ENCODE measurements at places on chromosomes 1 and 21.

- no peak for DNase-seq
These were observed 173.0 kb upstream of the LMO4 start for GRCh38 chr1:87155648-87156047.

DNA sequence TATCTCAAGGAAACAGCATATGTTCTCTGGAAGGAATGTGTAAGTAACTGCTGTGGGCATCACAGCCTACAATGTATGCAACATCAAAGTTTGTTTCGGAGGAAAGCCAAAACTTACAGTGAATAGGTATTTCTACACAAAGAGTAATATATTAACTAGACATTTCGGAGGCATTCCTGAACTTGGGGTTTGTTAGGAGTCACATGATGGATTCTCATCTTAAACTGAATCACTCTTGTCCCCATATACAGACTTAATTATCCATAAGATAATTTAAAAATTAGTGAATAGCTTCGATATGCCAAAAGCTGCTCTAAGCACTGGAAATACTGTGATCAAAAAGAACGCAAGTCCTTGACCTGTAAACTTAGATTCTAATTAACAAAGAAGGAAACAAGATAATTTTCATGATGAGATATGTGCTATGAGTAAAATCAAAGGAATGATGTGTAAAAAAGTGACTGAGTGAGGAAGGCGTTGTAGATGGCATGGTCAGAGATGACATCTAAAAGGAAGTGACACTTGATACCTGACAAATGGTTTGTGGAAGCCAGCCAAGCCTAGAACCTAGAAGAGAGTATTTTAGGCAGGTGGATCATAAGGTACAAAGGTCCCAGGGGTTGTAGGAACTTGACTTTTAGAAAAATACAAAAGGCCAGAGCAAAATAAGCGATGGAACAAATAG is 273.1 kb downstream of the MRPL39 start:
- DNase-seq: no peak

DNA sequence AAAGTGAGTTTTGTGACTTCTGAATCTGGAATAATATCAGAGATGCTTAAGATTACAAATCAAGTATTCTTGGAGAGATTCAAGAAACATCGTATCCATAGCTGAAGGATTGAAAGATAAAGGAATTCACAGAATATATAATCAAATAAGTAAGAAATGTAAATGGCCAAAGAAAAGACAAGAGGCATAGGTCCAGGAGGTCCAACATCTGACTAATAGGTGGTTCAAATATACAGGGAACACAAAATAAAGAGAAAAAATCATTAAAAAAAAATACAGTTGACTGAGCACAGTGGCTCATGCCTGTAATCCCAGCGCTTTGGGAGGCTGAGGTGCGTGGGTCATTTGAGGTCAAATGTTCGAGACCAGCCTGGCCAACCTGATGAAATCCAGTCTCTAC is 6.6 kb upstream of the MIS18A start:
- no peak for DNase-seq

DNA sequence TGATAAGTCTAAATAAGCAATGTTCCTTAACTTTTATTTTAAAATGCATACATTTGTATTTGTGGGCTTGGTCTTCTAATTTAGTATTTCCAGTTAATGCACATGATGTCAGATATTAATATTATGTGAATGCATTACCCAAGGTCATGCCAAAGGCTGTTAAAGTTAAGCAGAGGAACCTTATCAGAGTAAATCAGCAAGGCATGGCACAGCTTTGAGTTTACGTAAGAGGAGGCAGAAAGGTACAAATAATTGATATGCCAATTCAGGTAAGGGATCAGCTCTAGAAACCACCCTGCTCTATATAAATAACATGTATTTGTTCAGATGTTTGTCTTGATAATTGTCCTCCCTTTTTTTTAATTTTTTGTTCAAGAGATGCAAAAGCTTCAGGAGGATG is 64.5 kb upstream of the CHRM3 start:
- no peak for DNase-seq

DNA sequence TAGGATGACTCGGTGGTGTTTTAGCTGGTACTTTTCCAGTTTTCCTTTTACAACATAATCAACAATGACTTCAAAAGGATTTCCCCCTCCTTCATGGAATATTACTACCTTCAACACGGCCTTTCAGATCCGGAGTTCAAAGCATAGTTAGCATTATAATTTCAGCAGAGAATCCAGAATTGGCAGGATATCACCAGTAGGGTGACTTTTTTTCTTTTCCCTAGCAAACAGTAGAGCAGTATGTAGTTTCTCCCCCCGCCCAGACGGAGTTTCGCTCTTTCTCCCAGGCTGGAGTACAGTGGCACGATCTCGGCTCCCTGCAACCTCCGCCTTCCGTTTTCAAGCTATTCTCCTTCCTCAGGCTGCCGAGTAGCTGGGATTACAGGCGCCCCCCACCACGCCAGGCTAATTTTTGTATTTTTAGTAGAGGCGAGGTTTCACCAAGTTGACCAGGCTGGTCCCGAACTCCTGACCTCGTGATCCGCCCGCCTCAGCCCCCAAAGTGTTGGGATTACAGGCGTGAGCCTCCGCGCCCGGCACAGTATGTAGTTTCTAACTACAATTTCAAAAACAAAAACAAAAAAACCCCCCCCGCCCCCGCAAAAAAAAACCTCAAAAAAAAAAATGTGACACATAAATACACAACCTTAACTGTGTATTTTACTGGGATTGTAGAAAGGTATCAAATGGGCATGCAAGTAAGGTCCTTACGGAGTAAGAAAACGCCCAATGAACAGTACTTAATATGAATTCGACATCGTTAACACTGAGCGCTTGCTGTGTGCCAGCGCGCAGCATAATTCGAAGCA is 1.5 kb upstream of the COX20 start:
- DNase-seq: peak; percentile 64

- no peak for DNase-seq
These were observed 146.7 kb upstream of the C1orf105 start for GRCh38 chr1:172273647-172274396.

DNA sequence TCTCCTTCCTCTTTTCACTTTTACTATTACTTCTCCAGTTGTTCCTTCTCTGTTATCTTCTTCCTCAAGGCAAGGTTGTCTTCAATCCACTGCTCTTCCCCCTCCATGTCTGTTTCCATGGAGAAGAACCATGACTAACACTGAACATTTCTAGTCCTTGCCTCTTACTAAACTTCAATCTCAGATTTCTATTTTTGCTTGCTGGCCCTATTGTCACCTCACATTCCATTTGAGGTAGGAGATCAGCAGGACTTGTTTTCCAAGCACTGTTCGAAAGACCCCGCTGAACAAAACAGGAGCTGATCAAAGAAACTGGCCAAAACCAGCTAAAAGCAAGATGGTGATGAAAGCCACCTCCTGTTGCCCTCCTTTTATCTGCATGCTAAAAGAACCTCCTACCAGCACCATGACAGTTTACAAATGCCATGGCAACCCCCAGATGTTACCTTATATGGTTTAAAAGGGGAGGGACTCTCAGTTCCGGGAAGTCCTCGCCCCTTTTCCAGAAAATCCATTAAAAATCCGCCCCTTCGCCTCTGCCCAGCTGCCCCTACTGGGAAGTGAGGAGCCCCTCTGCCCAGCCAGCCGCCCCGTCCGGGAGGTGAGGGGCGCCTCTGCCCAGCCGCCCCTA is 22.6 kb downstream of the GON4L start:
- DNase-seq: no peak

DNA sequence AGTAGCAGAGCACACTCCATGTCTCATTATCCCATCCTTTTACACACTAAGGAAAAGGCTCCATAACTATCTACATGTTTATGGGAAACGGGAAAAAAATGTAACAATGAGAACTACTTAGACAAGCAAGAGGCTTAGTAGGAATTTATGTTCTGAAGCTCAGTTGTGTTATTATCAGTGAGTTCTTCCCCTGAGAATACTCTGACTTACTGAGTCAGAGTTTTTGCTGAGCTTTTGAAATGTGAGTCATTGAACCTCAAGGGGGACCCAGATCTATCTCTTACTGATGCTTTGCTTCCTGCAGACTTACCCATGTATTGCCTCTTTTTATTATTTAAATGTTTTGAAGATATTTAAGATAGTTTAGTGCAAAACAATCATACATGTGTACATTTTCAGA is 20.1 kb downstream of the CFHR5 start:
- no peak for DNase-seq

DNA sequence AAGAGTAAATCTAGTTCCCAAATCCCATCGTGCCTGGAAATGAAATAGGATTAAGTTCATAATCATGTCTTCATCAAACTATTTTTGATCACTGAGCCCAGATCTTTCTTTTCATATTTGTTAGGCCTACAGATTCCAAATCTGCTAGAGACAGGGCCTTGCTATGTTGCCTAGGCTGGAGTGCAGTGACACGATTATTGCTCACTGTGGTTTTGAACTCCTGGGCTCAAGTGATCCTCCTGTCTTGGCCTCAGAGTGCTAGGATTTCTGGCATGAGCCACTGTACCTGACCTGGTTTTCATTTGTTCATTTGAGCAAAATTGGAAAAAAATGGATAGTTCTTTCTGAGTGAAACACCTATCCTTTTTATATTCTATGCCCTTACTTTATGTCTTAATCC is 28.0 kb upstream of the DIPK1A start:
- no peak for DNase-seq

DNA sequence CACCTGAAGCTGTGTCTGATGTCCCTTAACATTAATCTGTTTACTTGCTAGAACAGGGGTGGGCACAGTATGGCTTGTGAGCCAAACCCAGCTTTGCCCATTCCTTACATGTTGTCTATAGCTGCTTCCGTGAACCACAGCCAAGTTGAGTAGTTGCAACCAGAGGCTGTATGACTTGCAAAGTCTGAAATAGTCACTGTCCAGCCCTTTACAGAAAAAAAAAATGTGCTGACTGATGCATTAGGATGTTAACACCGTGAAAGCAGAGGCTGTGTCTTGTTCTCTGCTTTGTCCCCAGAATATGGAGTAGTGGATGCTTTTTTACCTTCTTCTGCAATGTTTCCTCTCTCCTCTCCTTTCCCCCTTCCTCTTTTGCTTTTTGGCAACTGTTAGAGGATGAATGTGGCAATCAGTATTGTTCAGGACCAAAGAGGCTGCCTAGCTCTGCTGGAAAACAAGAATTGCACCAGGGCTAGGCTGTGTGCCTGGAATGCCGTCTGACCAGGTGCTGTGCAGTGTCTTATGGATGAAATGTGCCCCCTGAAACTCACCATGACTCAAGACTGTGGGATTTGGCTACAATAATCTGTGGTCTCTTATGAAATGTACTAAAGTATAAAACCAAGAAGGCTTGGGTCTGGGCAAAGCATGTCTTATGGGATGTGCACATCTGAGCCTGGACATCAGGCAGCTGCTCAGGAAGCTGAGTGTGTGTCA is 79.6 kb upstream of the GCLM start:
- no peak for DNase-seq

GRCh38 chr1:2532485-2533160 is 2.6 kb upstream of the HES5 start:
- DNase-seq: no peak

- DNase-seq: no peak
These were observed 116.5 kb downstream of the TMEM53 start for GRCh38 chr1:44557778-44558177.

DNA sequence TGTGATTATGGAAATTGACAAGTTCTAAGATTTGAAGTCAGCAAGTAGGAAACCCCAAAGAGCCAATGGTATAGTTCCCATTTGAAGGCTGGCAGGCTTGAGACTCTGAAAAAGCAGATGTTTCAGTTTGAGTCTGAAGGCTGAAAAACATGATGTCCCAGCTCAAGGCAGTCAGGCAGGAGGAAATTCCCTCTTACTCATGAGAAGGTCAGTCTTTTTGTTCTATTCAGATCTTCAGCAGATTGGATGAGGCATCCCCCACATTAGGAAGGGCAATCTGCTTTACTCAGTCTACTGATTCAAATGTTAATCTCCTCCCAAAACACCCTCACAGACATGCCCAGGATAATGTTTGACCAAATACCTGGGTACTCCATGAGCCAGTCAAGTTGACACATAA is 372.5 kb upstream of the ST6GALNAC5 start:
- DNase-seq: peak; percentile 12

DNA sequence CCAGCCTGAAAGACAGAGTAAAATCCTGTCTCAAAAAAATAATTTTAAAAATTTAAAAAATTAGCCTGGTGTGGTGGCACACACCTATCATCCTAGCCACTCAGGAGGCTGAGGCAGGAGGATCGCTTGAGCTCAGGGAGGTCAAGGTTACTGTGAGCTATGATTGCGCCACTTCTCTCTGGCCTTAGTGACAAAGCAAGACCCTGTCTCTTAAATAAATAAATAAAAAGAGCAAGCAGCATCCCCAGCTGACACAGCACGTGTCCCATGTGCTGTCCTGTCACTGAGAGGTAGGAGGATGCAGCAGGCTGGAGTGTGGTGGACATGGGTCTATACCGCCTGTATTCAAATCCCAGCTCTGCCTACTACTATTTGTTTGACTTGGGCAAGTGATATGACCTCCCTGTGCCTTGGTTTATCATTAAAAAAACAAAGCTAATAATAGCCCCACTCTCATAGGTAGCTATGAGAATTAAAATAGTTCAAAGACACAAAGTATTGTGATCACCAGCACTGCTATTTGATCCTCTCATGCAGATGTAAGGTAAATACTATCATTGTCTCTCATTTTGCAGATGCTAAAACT is 22.2 kb upstream of the ECE1 start:
- DNase-seq: no peak

DNA sequence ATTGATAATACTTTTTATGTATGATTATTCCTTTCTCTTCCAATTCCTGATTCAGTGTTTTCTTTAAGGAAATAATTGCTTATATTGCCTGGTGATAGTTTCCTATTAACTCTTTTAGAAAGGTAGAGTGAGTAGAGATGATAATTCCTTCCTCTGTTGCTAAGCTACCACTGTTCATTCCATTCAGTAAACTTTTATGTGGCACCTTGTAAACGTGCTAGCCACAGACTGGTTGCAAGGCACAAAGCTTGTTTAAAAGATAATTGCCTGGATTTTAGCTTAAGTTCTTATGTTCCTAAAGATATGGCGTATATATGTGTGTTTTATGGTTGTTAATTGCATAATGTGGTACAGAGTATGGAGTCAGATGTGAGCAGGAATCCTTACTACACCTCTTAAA is 3.2 kb downstream of the ZFYVE9 start:
- no peak for DNase-seq

DNA sequence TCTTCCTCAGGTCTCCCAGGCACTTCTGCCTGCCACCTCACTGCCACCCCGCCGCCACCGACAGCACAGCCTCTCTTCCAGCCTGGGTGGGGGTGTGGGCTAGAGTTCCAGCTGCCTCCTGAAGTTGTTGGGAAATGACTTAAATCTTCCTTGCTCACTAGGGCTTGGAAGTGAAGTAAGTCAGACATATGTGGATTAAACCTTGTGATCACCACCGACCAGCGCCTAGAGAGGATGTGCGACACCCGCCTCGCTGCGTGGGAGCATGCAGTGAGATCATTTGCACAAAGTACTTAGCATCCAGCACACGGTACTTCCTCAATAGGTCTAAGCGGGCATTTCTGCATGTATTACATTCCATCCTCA is 71.4 kb upstream of the FAM20B start:
- DNase-seq: no peak

DNA sequence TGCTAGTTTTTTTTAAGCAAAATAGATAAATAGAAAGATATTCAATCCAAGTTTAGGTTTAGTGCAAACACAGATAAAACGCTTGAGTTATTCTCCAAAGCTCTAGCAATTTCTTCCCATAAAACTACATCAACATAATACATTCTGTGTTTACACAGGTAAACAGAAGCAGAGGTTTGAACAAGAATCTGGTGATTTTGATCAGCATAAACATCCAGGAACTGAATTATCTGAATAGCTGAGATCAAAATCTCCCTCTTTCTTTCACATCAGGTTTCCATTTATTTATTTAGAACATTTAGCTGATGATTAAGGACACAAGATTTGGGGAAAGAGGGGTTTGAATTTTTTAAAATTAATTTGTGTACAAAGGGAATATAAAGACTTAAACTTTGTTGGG is 1564.6 kb downstream of the MRPL39 start:
- DNase-seq: no peak

Data from activated CD4-positive, alpha-beta T cell treated with anti-CD3 and anti-CD28 coated beads, Interleukin-2, amount 50 U/mL, for 48 hours (primary cell).